ENCODE measurements at places on chromosomes 6 and 20. TPM values are rescaled to one million over a fixed set of nuclear protein-coding genes. Genes with fewer than 3 reads are reported as not detected.
A peak's percentile ranks its signal among the peaks of the same experiment; 100 is the strongest.

IRF4 gene
- total RNA-seq, result not detected

NRM gene
- 8.8 TPM for total RNA-seq

GRCh38 chr6:18663011-18663410, 275.9 kb downstream of the RNF144B start:
- no peak for DNase-seq

GRCh38 chr6:88492241-88492640, 326.1 kb upstream of the CNR1 start:
- no peak for DNase-seq

DNA sequence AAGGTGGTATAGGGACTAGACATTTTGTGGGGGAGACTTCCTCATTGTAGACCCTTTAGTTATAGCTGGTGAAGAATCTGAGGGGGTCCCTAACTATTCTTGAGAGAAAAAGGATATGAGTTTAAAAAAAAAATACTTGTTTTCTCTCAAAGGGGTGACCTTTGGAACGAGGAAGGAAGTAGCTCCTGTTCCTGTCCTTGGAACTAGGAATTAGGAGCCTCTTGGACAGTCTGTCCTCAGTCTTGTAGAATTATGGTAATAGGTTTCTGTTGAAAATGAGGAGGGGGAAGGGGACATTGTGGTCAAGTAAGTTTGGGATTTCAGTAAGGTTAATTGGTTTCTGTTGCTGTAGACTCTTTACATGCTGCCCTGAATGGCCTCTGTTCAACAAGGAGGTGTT, 56.5 kb downstream of the PLEKHG1 start:
- DNase-seq, result no peak

AK9 gene
- 11.2 TPM for total RNA-seq

DNA sequence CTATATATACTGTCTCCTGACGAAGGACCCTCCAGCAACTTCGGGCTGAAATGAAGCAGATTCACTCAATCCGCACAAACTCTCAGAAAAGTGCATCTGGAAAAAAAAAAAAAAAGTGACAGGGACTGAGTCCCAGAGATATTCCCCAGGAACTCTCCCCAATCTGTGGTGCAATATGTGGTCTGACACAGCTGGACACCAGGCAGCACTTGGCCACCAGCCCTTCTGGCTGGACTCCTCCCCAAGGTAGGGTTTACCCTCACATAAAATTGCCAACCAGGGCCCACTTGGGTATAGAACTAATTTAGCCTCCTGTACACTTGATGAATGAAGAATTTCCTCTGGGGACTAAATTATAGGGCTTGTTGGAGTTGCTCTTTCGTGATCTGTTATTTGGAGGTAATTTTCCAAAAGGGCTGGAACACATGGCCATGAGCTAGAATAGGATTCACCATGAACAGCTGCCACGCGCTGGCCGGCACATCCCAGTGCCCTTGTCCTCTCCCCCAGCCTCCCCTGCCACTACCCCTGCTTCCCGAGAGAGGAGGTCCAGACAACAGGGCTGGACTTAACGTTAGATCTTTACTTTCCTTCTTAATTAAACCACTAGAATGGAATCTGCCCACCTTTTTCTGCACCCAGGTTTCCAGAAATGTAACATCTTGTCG, 379.2 kb downstream of the BMP2 start:
- no peak for DNase-seq

DNA sequence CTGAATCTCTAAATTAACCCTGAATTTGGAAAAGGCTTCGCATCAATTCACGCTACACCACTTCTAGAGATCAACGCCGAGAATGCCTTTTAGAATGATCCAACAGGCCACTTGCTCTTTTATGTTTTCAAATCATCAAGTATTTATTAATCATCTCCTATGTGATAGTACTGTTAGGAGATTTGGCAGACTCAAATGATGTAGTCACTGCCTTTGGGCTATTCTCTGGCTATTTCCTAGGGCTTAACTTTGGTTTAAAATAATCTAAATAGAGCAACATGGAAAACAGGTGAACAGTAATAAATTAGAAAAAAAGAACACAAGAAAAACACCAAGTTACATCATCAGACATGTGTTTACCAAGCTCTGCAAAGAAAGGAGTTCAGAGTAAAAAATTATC, 140.3 kb downstream of the TENT5A start:
- DNase-seq, result no peak

- no peak for DNase-seq
These were observed 341.6 kb downstream of the SOX4 start for GRCh38 chr6:21935142-21935541.

CPNE1 gene
- 149 TPM for total RNA-seq

DNA sequence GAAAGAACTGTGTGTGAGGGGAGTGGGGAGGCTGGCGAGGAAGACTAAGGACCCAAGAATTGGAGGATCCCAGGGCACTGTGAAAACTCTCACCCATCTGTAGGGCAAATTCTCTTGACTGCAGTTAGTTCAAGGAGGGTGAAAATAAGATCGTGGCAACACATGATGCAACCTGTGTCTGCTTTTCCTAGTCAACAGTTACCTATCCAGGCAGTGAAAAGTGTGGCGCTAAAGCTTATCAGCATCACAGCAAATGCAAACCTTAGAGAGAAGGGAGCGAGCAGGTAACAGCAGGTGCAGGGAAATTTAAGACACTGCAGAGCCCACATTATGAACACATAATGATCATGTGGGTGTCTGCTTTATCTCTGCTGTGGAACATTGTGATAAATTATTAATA, 97.7 kb upstream of the SGK1 start:
- DNase-seq, result no peak

DNA sequence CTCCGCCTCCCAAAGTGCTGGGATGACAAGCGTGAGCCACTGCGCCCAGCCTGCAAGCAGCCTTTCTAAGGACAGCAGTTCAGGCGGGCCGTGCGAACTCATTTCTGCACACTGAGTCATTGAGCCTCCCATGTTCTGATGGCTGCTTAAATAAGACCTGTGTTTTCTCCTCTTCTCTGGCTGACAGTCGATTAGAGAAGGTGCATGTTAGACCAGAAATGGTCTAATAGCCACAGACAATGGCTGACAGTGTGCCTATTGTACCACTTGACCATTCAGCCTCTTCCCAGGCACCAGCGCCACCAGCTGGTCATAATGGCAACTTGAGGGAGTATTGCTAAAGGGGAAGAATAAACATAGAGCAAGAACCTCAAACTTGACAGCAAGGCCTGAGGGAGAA, 6.2 kb downstream of the CST11 start:
- peak; percentile 18 for DNase-seq

GRCh38 chr6:151652325-151652724, 155.2 kb upstream of the ESR1 start:
- no peak for DNase-seq

ARMH2 gene
- total RNA-seq, result not detected

IP6K3 gene
- not detected for total RNA-seq

- DNase-seq, result no peak
These were observed at the start of gene DLL1 for GRCh38 chr6:170290296-170291128. Gene DLL1 (minus strand): TSS chr6:170291078. CDS start chr6:170290139, 939 bp downstream.

- no peak for DNase-seq
These were observed 3.7 kb upstream of the FASTKD5 start for GRCh38 chr20:3163099-3164042.

DNA sequence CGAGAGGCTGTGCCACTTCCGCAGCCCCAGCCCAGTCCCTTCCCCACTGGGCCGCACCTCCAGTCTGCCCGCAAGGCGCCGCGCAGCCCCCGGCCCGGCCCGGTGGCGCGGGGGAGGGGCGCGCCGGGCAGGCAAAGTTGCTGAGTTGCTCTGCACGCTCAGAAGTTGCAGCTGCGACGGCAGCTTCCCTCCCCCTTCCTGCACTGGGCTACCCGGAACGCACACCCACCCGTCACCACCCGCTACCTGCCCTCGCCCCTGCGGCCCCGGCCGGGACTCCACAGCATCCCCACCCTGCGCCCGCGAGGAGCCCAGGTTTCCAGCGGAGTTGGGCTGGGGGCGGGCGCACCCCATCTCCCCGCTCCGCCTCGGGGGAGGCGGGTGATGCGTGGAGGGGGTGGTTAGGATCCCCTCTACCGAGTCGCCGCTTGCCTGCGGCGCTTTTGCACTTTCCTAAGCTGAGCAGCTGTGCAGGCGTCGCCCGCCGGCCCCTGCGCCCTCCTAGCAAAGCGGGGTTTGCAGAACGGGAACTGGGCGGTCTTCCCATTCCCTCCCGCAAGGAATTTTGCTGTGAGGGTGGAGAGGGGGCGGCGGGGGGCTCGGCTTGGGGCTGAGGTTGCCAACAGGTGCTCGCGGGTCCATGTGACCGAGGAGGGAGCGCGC, 55.9 kb upstream of the RREB1 start:
- no peak for DNase-seq

GRCh38 chr6:36049582-36049981, 22.0 kb downstream of the MAPK14 start:
- no peak for DNase-seq
